CD4-positive, alpha-beta T cell treated with Interleukin-6 at 100 ng/mL for 8 hours (primary cell): ENCODE measurements at places on chromosomes 11 and 22.

GRCh38 chr11:46519351-46519750 is 74.5 kb downstream of the AMBRA1 start:
- no peak for DNase-seq

- DNase-seq = no peak
Measured at GRCh38 chr11:98772893-98773292, 247.9 kb upstream of the CNTN5 start.

DNA sequence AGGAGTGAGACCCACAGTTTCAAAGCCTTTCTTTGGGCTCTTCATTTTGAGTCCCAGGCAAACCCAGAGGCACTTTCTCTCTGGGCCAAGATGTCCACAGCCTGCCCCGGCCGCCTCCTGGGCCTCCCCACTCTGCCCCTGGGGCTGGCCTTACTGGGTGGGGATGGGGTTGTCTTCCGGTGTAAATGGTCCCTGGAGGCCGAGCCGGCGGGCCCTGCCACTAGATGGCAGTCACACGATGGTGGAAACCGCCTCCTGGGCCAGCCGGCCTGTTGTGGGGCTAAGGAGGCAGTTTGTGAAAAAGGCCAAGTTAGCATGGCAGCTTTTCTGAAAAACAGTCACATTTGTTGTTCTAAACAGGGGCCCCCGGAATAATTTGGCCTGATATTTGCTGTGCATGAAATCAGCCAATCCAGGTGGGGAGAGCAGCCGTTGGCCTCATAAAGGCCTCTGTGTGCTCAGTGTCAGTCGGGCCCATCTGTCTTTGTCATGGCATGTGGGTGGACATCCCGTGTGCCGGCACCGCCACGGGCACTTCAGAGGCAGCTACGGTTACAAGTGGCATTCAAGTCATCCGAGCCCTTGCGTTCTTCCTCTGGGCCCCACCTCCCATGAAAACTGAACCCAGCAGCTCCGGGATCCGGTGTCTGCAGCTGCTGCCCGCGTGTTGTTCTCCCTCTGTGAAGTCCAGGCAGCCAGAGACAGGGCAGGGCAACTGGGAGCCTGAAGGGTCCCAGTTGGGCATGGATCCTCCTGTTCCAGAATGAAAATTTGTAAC is 6.5 kb downstream of the MRPL23 start:
- DNase-seq = no peak

- no peak for DNase-seq
Measured at GRCh38 chr22:38249803-38250642, 22.8 kb downstream of the TMEM184B start.

- DNase-seq = no peak
Measured at GRCh38 chr11:64522036-64522435, 69.0 kb upstream of the SLC22A12 start.

- DNase-seq = no peak
Measured at GRCh38 chr11:69474736-69475135, 6.7 kb upstream of the LINC01488 start.

DNA sequence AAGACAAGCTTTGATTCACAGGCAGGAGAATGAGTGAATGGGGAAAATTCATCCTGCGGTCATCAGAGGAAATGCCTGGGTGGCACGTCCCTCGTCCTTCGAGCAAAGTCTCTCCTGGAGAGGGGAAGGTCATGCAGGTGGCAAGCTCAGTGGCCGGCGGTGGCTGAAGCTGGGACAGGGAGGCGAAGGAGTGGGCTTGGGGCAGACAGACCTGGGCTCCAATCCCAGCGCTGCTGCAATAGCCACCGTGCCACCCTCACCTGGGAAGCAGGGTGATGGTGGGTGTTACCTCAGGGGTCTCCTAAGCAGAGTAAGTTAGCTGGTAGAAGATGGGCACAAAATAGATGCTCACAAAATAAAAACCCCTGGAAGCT is 22.4 kb upstream of the CACNG2 start:
- no peak for DNase-seq

- DNase-seq = no peak
Measured at GRCh38 chr11:124769806-124770774, 8.0 kb upstream of the ESAM start.

DNA sequence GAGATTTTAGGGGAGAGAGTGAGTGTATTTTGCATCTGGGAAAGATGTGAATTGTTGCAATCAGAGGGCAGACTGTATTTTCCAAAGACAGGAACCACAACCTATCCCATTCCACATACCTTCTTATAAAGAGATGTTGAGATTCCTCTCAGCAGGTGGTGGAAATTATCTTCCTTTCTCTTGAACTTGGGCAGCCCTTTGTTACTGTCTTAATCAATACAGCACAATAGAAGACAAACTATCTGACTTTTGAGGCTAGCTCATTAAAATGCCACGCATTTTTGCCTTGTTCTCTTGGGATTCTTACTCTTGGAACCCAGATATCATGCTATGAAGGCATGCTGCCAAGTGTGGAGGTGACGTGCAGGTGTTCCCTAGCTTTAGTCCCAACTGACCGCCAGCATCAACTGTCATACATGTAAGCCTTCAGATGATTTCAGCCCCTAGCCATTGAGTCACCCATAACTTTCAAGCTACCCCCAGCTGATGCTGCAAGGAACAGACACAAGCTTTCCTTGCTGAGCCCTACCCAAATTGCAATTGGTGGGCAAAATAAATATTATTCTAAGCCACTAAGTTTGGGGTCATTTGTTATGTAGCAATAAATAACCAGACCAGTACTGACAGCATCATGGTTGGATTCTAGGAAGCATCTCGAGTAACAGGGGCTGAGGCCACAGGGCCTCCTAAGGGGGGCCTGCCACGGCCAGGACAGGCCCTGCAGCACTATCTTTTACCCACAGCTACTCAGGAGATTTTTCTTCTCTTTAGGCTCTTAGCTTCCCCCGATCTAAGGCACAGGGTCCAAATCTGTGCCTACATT is 63.0 kb downstream of the RPL27A start:
- no peak for DNase-seq

DNA sequence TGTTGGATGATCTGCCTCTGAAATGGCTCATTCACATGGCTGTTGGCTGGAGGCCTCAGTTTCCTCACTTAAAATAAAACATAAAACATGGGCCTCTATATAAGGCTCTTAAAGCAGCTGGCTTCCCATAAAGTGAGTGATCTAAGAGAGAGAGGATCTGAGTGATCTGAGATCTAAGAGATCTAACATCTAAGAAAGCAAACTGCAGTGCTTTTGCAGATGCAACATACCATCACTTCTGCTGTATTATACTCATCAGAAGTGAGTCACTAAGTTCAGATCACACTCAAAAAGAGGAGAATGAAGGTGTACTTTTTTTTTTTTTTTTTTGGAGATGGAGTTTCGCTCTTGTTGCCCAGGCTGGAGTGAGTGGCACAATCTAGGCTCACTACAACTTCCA is 18.1 kb upstream of the HSPA8 start:
- DNase-seq = no peak

DNA sequence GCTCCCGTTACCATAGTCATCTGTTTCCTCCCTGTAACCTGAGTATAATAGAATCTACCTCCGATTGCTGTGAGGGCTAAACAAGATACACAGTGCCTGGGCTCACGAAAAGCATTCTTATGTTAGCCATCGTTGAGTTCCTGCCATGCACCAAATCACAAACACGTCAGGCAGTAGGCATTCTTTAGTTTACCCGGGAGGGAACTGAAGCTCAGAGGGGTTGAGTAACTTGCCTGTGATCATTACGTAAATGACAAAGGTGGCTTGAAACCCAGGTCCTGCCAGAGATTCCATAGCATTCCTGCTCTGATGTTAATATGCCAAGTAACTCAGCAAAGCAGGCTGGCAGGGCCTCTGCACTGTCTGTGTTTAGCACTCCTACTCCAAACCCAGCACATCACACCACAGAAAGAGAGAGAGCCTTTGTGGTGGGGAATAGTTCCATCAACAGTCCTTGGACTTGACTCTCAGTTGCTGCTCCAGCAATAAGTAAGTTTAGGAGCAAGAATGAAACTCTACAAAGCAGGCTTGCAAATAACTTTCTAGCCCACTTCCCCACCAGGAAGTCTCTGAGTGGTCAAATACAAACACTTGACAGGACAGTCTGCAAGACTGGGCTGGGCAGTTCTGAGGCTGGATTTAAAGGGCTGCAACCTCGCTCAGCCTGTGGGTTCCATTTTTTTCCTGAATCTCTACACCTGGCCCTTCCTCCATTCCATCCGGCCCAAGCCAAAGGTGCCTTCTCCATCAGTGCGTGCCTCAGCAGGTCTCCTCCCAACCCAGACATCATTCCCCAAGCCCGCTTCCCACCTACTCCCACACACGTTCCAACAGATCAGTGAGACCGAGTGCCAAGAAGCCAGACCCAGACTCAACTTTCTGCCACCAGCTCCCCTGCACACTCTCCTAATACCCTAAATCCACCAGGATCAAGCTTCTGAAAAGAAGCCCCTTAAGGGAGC is 1.1 kb downstream of the SCN2B start:
- no peak for DNase-seq

DNA sequence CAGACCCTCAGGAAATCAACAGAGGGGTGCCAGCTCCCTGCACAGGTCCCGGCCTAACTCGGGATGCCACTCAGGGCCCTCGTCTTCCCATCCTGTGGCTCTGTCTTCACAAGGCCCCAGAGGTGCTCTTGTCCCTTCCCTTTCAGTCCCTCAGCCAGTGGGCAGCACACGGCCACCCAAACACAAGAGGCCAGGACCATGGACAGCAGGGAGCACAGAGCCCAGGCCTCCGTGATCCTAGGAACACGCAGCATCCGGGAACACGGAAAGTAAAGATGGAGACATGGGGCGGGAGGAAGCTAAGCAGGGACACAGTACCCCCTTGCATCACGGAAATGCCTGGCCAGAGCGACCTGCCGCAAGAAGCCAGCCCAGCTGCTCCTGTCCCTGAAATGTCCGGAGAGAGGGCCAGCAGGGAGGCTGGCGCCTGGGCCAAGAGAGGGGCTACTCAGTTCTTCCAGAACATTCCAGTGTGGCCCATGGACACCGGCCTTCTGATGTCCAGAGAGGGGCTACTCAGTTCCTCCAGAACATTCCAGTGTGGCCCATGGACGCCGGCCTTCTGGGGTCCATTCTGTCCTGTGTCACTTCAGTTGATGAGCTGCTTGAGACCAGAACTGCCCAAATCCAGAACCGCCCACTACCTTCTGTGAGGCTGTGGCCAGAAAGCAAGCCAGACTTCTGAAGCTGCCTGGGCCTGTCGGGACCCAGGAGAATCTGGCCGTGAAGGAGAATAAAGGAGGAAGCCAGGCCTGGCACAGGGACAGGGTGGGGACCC is 274.0 kb downstream of the BRD1 start:
- DNase-seq = no peak

- DNase-seq = no peak
Measured at GRCh38 chr11:75024068-75024449, 35.3 kb downstream of the NEU3 start.
